ENCODE measurements at places on chromosomes 16 and 17.
A peak's percentile ranks its signal among the peaks of the same experiment; 100 is the strongest.

DNA sequence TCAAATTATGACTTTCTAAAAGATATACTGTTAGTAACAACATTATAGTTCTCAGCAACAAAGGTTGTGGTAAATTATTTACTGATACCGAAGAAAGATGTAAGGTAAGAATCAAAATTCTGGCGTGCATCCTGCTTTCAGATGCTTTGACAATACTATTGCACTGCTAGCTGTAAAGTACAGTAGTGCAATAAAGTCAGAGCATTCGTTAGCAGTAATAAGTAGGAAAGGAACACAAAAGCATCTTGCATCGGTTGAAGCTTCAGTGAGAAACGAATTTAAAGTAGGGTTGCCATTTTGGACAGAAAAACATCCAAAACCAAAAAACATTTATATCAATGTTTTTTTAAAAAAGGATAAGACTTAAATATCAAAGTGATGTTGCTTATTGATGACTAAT lies 4.0 kb downstream of the SKA2 start:
- DNase-seq, result no peak

- DNase-seq, result peak; percentile 95
Measured at GRCh38 chr16:2160915-2161551, 5.5 kb downstream of the TRAF7 start.

GRCh38 chr17:55577687-55578086 lies 66.4 kb upstream of the SMIM36 start:
- DNase-seq, result no peak

GRCh38 chr17:37116671-37117185 lies 168.0 kb downstream of the AATF start:
- no peak for DNase-seq

DNA sequence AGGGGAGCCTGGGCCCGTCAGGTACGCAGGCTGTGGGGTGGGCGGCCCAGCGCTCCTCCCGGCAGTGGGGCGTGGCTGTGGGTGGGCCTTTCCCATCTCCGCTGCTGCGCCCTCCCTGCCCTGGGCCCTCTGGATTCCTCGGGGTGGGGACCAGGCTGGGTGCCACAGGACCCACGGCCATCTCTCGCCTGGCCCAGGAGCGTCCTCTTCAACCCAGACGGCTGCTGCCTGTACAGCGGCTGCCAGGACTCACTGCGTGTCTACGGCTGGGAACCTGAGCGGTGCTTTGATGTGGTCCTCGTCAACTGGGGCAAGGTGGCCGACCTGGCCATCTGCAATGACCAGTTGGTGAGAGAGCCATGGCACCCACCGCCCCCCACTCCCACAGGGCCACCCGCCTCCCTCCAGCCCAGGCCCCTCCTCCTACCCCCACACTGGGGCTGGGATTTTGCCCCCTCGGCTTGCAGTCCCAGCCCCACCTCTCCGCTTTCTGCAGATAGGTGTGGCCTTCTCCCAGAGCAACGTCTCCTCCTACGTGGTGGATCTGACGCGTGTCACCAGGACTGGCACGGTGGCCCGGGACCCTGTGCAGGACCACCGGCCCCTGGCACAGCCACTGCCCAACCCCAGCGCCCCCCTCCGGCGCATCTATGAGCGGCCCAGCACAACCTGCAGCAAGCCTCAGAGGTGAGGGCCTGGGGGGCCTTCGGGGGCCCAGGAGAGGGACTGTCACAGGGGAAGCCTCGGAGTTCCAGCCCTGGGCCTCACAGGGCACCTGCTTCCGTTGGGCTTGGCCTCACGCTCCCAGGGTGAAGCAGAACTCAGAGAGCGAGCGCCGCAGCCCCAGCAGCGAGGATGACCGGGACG lies 17.2 kb downstream of the KATNB1 start:
- DNase-seq, result no peak

DNA sequence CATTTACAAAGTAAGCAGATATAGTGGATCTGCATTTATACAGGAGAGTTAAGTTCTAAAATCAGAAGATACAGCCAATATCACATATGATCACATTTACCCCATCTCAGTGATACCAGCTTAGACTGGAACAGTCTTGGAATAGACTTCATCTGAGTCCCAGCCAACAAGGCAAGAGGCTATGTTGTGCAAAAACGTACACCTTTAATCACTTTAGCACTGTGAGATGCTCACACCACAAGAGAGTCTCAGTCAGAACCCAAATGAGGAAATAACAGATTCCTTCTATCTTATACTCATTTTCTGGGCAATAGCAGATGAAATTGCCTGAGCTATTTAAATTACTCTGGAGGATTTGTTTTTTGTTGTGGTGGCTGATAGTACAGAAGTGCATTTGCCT lies 145.6 kb downstream of the ANKFN1 start:
- no peak for DNase-seq

DNA sequence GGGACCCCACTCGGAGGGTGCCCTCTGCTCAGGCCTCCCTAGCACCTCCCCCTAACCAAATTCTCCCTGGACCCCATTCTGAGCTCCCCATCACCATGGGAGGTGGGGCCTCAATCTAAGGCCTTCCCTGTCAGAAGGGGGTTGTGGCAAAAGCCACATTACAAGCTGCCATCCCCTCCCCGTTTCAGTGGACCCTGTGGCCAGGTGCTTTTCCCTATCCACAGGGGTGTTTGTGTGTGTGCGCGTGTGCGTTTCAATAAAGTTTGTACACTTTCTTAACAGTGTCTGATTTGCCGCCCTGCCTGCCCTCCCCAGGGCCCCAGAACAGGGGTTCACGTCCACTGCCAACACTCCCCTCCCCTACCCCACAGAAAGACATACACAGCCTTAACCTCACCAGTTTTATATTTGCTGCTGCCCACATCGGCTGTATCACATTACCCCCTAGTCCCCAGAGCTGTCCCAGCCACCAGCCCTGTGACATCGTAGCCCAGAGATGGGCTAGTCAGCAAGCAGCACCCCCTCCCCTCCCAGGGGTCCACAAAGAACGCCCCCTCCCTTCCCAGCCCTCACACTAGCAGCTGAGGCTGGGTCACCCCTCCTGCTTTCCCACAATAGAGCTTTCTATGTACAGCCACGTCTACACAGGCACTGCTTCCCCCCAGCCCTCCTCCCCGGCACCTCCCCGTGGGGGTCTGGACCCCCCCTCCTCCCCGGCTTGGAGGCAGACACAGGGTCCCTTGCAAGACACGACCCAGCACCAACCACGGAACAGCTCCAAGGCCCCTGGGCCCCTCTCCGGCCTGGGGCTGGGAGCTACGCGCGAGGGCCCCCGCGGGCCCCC lies 7.9 kb downstream of the GRN start:
- peak; percentile 90 for DNase-seq

DNA sequence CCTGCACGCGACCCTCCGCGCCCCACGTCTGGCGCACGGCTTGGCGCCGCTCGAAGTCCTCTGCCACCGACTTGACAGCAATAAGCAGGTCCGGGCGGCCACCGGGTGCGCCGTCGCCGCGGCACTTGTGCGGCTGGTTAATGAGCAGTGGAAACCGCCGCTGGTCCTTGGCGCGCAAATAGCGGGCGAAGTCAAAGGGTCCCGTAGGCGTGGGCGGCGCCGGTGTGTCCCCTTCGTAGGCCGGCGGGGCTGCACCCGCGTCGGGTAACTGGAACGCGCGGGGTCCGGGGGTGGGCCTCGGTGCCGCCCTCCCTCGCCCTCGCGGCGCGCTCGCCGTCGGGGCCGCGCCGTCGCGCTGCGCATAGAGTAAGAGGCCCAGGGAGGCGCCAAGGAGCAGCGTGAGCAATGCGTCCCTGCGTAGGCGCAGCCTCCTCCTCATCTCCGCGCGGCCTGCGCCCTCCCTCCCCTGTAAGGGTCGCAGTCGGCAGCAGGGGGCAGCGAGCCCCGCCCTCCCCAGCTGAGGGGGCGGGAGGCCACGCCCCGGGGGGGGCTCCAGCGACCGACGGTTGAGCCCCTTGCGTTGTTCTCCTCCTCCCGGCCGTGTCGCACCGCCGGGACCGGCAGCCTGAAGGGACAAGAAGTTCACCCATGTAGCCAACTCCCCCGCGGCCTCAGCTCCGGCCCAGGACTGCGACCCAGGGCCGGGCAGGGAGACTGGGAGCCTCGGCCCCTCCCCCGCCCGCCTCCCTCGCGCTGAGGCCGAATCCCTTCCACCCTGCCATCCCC lies 558 bp downstream of the B3GNT9 start:
- DNase-seq, result peak; percentile 99

DNA sequence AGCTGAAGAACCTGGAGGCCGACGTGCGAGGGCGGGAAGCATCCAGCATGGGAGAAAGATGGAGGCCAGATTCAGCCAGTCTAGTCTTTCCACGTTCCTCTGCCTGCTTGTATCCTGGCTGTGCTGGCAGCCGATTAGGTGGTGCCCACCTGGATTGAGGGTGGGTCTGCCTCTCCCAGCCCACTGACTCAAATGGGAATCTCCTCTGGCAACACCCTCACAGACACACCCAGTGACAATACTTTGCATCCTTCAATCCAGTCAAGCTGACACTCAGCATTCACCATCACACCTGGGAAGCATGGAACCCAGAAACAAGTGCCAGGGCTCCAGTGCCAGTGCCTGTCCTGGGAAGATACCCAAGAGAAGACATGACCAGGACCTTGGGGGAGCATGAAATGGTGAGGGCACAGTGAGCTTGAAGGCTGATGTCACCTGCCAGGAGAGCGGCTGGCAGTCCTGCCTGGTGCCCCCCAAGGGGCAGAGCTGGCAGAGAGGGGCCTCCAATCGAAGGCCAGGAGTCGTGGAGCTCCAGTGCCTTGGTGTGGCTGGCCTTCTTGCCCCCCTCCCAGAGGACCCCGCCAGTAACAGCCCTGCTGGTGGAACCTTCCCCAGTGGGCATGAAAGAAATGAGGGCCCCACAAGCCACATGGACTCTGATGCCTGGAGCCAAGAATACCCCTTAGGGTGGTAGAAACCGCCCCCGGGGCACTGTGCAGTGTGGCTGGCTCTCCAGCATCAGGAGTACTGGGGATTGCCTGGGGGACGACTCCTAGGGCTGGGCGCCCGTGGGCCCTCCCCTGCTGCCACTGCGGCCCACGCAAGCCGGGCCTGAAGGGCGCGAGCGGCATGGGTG lies 643 bp upstream of the NPB start:
- peak; percentile 84 for DNase-seq

- no peak for DNase-seq
Measured at GRCh38 chr17:80718428-80718827, 173.8 kb downstream of the RPTOR start.

DNA sequence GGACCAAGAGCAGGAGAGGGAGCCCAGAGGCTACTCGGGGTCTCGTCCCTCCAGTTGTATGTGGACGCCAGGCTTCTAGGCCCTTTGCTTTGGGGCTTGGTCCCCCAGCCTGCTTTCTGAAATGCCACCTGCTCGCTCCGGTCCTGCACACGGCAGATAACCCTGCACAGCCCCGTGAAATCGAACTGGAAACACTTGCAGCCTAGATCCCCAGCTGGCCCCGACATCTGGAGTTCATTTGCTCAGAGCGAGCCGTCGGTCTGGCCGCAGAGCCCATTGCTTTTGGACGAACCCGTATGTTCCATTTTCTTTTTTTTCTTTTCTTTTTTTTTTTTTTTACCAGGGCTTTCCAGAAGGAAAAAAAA lies 22.9 kb downstream of the C1QTNF1 start:
- DNase-seq, result peak; percentile 71

GRCh38 chr17:73641826-73642600 lies 2.2 kb downstream of the SDK2 start:
- DNase-seq, result no peak

- peak; percentile 61 for DNase-seq
Measured at GRCh38 chr17:59047616-59048015, 59.1 kb downstream of the TRIM37 start.

- no peak for DNase-seq
Measured at GRCh38 chr17:33889040-33889439, 366.0 kb upstream of the CCL2 start.

DNA sequence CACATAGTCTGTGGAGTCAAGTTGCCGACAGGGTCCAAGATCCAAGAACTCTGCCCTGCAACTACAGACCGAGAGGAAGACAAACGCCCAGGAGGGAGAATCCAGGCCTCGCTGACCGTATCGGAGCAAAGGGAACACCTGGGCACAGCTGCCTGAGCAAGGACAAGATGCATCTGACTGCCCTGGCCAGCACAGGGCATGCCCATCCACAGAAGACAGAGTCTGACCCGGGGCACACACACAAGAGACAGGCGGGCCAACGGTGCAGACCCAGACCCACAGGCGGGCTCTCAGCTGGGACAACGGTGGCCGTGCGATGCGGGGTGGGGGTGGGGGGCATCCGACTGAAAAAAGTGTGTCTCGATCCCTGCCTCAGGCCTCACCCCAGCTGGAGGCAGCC lies 6.2 kb downstream of the RAB40B start:
- peak; percentile 44 for DNase-seq

DNA sequence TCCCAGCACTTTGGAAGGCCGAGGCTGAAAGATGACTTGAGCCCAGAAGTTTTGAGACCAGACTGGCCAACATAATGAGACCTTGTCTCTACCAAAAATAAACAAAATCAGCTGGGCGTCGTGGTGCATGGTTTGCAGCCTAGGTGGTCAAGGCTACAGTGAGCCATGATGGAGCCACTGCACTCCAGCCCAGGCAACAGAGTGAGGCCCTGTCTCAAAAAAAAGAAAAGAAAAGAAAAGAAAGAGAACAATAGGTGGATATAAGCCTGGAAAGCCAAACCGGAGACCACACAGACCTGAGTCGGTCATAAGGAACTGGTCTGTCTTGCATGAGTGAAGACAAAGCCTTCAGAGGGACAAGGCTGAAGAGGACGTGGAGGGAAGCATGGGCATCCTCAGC lies 14.4 kb downstream of the ATP6V0D1 start:
- no peak for DNase-seq

- DNase-seq, result peak; percentile 92
Measured at GRCh38 chr16:75559564-75560372, 3.7 kb upstream of the TMEM231 start.

DNA sequence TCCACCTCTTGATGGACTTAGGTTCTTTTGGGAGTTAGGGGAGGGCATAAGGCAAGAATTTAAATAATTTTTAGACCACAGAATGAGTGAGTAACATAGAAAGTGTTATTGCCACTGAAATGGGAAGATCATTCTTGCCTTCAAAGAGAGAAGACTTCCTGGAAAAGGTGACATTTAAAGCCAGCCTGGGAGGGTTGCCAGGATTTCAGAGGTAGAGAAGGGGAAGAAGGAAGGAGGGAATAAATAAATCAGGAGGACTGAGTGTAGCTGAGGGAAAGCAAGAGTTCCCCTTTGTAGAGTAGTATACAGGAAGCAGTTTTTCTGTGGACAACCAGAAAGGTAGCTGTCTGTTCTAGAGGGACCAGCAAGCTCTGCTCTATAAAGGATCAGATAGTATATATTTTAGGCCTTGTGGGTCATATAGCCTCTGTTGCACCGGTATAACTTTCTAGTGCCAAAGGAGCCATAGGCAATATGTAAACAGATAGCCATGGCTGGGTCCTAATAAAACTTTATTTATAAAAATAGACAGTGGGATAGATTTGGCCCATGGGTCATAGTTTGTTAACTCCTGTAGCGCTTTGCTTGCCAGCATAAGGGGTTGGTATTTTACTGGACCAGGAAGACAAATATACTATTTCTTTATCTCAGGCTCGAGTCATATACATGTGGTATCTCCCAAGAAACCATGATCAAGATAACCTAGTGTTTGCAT lies 147.2 kb upstream of the CACNG5 start:
- DNase-seq, result no peak

DNA sequence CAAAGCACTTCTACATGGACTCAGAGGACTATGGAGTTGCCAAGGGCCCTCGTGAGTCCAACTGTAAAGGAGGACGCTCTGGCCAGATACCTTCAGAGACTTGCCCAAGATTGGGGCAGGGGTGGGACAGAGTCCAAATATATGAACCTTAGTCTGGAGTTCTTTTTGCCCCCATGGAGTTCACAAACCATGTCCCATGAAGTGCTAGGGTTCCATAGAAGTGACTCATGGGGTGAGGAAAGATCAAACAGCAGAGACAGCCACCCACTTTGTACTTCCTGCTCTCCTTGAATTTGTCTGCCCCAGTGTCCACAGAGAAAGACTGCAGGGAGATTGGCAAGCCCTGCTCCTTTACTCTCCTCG lies 29.0 kb downstream of the SRL start:
- peak; percentile 79 for DNase-seq
